ENCODE measurements at places on chromosomes 13 and 19. TPM values are rescaled to one million over a fixed set of nuclear protein-coding genes. Genes with fewer than 3 reads are reported as not detected.

ZNF224 gene
- total RNA-seq: 31.1 TPM

ELANE gene
- total RNA-seq: 0.51 TPM

RUBCNL gene
- total RNA-seq: 4.1 TPM

GRCh38 chr13:96238861-96239260, 149.0 kb downstream of the HS6ST3 start:
- DNase-seq: no peak

DNA sequence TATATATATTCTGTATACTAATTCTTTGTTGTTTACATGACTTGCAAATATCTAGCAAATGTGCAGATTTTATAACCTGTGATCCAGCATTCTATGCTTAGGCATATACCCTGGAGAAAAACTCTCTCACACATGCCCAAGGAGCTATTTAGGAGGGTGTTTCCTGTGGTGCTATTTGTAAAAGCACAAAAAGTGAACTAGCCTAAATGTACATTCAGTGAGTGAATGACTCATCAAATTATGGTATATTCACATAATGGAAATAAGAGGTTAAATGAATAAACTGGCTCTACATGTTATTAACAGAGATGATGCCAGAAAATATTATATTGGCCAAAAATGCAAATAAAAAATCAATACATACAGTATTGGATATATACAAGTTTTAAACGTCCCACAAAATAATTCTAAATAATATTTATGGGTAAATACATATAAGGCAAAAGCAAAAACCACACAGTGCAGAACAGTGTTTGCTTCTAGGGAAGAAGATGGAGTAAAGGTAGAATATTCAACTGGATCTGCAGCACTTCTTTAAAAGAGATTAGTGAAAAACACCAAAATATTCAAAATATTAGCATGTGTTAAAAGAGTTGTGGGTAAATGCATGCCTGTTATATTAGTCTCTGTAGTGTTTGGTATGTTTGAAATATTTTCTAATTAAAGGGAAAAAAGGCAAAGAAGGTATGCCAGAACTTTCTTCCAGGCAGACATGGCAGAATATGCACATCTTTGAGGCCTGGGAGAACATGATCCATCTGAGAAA, 344.7 kb downstream of the KLF5 start:
- DNase-seq: peak; percentile 33

Data from fibroblast of lung (primary cell).